Cardiac muscle cell (in vitro differentiated cells and primary cell): ENCODE measurements at places on chromosomes 11 and 22.
A peak's percentile ranks its signal among the peaks of the same experiment; 100 is the strongest.

GRCh38 chr22:49046546-49047361, 780.9 kb downstream of the BRD1 start:
- DNase-seq, result no peak

GRCh38 chr11:70135625-70136059, 57.5 kb downstream of the ANO1 start:
- DNase-seq, result peak; percentile 75

DNA sequence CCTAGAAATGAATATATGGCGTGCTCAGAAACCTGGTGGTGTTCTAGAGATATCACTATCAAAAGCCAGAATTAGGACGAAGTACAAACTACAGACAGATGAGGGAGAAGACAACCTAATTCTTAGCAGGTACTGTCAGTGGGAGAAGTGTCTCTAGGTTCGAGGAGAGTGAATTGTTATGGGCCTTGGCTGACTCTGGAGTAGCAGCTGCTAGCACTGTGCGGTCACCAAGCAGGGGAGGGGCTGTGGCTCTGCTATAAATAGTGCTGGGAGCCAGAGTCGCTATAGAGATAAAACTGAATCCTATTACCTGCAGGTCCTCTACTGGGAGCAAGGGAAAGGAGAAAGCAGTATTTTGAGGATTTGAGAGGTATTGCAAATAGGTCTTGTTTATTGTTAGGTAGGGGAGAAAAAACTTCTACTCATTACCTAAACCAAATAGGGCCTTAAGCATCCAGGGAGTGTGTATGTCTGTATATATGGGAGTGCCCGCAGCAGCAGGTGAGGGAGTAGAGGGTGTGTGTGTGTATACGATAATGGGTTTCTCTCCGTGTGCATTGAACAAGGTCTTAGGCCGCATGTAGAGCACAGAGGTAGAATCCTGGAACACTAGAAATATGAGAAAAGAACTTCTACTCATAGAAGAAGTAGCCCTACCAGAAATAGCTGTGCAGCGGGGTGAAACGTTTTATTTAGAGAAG, 2.2 kb downstream of the MADD start:
- DNase-seq, result peak; percentile 83

DNA sequence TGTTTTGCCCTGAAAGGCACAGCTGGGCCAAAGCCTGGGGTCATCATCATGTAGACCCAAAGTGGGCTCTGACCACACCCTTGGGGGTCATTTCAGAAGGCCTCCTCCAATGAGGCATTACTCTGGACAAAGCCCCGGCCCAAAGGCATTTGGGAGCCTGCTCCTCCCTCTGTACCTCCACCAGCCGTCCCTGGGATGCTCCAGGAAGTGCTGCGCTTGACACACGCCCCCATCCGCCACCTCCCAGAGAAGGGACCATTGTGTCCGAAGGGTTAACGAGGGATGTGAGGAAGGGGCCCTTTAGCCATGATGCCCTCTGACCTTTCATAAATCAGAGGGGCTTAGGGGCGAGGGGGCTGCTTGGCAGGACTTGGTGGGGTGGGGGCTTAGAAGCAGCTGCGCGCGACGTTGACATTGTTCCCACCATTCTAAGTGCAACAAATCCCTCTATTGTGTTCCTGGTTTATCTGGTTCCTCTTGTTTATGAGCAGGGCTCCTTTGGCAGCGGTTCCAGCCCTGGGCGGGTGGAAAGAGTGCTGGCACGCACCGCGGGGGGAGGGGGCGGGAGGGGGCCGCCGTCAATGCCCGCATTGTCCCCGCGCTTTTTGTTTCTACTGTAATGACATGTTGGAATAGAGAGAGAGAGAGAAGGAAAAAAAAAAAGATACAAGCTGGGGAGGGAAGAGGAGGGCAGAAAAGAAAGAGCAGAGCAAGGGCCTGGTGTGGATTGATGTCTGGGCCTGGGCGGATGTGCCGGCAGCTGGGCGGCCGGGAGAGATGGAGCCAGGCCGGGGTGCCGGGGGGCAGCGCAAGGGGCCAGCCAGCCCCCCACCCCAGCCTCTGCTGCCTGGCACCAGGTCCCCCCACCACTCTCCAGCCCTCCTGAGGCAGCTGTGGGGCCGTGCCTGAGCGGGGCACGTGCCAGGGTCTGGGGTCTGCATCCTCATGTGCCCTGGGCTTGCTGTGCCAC, 32.1 kb upstream of the SOX10 start:
- no peak for DNase-seq

GRCh38 chr22:25120093-25120561, 79.5 kb upstream of the CRYBB3 start:
- DNase-seq, result peak; percentile 14
